Daoy (cell line): ENCODE measurements at places on chromosomes 2 and 18.

DNA sequence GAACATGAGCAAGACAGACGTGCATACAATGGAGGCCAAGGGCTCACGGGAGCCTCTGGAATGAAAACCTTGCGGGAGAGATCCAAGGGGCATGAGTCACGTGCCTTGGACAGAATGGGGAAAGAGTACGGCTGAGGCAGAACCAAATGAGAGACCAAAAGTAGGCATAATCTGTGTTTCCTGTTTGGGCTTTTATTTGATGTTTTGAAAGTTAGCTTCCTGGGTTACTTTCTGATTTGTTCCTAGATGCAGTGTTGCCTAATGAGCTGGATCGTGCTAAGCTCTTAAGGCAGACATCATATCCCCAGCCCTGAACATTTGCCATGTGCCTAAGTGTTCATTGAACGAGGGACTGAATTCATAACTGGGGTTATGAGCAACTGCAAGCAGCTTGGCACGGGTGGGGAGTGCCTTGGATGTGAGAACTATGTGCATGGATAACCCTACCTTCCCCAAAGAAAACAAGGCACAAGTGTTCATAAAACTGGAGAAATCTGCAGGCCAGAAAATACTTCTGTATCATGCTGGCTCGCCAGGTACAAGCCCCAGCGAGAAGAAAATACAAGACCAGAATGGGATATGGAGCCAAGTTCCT, 60.3 kb upstream of the RPL31 start:
- peak; percentile 26 for DNase-seq

- DNase-seq, result no peak
Observed at GRCh38 chr2:17849275-17849674, 29.2 kb upstream of the KCNS3 start.

DNA sequence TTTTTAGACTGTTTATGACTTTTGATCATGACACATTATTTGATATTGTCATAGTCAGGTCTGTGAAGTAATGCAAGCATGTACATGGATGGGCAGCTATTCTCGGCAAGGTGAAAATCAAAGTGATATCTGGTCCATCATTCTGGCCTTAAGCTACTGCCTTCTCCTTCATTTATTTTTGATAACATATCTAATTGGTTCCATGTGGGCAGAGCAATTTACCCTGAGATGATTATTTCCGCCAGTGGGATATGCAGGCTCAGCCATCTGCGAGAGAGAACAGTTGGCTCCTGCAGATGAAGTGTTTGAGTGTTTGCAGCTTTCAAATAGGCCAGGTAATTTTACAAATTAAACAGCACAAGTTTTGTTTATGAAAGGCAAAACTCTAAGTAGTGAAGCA, 116.4 kb downstream of the LYPD6 start:
- DNase-seq, result no peak

DNA sequence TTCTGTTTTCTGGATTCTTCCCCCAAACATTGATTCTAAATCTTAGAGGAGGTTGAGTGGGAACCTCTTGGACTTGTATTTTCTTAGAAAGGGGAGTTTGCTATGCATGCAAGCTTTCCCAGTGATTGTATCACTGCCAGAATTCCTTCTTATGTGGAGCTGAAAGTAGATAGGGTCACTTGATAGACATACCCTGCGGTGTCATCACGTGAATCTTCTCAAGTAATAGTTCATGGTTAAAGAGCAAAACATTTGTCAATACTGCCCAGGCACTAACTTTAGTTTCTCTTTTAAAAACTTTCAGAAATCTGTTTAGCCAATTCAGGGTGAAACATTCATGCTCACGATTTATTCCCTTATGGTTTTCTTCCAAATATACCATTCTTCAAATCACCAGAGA, 6.4 kb downstream of the PMAIP1 start:
- DNase-seq, result no peak

DNA sequence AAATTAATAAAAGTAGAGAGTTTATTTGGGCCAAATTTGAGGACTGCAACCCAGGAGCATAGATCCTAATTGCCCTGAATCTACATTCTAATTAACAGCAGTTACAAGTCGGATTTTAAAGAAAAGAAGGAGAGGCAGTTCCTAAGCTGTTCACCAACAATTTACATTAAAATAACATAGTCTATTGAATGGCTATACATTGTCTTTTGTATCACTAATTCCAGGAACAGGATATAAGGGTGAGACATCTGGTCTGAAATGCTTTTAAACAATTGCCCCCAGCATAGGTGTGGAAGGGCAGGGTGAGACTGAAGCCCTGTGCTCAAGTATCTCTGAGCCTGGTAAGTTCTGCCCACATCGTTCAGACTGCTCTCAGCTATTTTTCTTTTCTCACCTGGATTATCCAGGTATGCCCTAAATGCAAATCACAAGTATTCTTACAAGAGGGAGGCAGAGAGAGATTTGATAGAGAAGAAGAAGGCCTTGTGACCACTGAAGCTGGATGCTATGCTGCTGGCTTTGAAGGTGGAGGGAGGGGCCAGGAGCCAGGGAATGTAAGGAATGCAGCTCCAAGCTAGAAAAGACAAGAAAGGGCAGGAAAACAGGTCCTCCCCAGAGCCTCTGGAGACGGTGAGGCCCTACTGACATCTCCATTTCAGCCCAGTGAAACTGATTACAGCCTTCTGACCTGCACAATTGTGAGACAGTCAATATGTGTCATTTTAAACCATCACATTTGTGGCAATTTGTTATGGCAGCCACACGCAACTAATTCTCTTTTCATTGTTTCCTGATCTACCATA, 189.4 kb upstream of the ARL4C start:
- peak; percentile 53 for DNase-seq

DNA sequence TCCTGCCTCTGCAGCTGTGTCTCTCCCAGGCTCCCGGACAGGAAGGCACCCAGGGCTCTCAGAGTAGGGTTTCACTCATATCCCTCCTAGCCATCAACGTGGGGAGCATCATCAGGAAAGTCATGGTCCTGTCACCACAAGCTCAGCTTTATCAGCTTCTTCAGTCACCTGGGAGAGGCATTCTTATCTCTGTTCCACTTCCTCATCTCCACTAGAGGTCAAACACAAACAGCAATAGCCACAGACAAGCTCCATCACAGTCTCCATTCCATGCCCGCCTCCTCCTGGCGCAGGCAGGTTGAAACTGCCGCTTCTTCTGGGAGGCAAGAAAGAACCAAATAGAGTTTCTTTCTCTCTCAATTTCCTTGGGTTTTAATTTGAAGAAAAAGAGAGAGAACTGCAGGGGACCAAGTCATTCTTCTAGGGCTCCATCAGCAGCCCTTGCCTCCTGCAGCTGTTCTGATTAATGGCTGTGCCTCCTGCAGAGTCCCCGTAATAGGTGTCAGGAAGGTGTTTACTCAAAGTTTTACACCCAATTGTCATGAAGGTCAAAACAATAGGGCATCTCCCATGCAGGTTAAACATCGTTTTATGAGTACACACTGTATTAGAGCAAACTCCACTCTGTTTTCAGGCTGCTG, 377.9 kb downstream of the TMEM182 start:
- peak; percentile 39 for DNase-seq

- DNase-seq, result no peak
Observed at GRCh38 chr2:133600266-133600928, 32.1 kb upstream of the NCKAP5 start.

DNA sequence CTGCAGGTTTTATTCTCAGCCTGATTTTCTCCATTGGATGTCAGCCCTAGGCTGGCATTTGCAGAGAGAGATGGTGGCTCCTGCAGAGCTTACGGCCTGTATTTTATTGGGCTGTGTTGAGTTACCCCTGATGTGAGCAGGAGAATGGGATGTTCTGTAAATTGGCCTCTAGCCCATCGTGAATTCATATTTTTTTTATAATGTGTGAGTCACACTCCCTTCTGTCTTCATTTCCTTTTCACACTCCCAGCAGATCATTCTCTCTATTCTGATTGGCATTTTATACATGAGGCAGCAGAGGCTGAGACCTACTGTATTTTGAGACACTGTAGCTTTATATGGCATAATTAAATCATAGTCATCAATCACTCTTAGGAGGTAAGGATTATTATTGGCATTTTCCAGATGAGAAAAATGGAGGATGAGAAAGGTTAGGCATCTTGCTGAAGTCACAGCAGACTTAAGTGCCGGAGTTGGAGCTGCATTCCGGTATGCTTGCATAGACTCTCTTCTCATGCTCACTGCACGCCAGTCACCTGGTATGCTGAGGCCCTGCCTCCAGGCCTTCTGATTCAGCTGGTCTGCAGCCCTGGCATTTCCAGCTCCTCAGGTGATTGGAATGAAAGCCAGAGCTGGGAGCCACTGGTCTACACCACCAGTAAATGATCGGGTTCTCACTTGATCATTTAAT, 142.4 kb downstream of the NEDD4L start:
- peak; percentile 85 for DNase-seq

- no peak for DNase-seq
Observed at GRCh38 chr2:73006969-73007710, 64.4 kb downstream of the SFXN5 start.

GRCh38 chr18:3083766-3084165, 70.8 kb upstream of the LPIN2 start:
- no peak for DNase-seq

- no peak for DNase-seq
Observed at GRCh38 chr2:132929786-132930185, 259.8 kb upstream of the LYPD1 start.

GRCh38 chr2:139259422-139260051, 479.3 kb upstream of the NXPH2 start:
- DNase-seq, result no peak

- DNase-seq, result no peak
Observed at GRCh38 chr18:25725501-25725900, 364.9 kb downstream of the SS18 start.

DNA sequence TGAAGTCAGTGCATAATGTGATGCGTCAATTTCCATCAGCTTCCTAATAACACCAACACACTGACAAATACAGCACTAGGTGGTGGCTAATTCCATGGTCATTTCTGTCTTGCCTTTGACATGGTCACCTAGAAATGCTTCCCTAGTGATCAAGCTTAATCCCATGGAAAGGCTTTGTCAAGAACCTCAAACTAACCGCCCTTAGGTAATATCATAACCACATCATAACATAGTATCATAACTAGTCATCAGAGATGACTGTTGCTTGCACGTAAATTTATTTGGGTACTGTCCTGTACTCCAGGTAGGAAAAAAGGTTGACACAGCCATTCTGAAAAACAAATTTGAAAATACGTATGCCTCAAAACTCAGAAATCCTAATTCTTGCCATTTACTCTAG, 471.8 kb downstream of the IRS1 start:
- no peak for DNase-seq

DNA sequence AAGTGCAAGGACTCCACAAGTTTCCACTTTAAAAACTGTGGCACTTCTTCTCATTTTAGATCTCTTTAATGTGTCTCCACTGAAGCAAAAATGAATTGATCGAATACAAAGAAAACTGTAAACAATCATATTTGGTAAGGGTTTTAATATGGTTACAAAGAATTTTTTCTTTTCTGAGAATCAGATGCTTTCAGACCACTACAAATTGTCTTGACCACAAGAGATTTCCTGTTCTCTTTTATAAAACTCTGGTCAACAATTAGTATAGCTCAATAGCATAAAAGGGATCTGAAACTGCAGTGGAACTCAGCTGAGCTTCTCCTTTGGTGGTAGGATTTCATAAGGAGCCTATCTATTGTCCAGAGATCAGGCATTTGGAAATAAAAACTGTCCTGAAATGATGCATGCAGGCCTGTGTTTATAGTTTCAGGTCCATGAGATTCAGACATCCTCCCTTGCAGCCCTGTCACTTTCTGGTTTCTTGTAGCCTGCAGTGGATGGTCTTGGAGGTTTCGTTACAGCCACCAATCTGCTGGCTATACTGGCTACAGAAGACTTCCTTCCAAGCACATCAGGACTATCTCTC, 120.0 kb downstream of the DOCK10 start:
- no peak for DNase-seq

DNA sequence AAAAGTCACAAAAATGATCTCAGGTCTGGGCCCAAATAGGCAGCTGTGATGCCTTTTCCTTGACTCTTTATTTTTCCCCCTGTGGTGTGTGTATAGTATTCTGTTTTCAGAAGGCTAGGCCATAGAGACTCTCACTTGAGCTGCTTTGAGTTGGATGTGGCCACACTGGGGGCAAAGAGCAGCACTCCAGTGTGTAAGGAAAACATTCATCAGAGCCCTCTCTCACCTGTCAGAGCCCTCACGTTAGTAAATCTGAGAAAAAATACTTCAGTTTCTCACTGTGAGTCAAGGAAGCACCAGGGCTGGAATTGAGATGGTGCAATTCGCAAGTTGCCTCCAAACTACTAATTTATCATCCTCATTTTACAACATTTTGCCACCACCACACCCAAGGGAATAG, 136.1 kb downstream of the ST6GAL2 start:
- no peak for DNase-seq

DNA sequence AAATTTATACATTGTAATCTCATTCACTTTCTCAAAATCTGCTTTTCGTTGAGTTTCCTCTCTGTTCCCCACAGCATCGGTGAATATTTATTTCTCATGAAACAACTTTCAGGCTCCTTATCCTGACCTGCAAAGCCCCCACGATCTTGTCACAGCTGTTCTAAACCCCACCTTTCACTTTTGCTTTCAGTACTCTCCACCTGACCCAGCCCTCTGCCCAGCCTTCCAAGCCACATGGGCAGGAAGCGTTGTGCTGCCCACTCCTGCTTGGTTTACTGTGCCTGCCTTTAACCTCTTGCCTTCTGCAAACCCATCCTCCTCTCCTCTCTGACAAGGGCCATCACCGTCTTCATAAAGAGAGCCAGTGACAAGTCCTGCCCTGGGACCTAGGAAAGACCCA, 262.5 kb downstream of the GALR1 start:
- DNase-seq, result peak; percentile 23

DNA sequence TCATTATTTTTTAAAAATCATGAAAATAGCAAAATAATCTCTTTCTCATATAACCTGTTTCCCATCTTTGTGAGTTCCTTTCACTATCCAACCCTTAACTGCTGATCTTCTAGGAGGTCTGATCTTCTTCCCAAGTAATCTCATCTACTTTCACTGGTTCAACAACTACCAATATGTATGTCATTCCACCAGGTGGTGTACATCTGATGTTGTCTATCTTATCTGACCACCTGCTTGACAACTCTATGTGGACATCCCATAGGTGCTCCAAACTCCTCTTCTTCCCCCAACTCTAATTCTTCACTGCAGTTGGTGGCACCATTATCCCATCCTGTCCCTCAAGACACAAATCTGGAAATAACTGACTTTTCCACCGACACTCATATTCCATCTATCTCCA, 62.5 kb downstream of the FAM228A start:
- no peak for DNase-seq

GRCh38 chr2:162184359-162184758, 32.3 kb upstream of the GCG start:
- DNase-seq, result no peak

GRCh38 chr2:114400890-114401289, 41.6 kb upstream of the DPP10 start:
- no peak for DNase-seq

- DNase-seq, result no peak
Observed at GRCh38 chr2:211144078-211144477, 587.7 kb downstream of the CPS1 start.
